ENCODE measurements at places on chromosomes 2 and 18.

DNA sequence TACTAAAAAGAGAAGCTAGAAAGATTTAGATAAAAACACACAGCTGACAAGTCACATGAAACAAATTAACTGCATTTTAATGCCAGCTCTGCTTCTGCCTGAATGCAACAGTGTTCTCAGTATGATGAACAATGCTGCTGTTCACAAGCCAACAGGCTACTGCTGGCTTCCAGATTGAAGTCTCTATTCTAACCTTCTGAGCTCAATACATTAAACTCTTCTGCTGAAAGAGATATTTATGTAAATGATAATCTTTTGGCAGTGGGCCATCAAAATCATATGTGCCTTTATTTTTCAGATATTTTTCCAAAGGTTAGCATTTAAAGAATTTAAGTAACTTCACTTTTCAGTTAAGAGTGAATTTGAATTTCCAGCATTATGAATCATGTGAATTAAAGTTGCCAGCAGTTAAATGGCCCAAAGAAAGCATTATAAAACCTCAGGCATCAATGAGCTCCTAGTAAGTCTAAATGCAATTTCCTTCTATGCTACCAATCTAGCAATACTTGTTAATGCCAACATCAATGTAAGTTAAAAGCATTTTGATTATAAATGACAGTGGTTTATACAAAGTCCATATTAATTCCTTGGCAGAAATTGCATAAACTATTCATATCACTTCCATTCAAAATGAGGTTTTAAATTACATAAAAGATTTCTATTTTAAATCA, 72.4 kb downstream of the ID2 start:
- no peak for DNase-seq

DNA sequence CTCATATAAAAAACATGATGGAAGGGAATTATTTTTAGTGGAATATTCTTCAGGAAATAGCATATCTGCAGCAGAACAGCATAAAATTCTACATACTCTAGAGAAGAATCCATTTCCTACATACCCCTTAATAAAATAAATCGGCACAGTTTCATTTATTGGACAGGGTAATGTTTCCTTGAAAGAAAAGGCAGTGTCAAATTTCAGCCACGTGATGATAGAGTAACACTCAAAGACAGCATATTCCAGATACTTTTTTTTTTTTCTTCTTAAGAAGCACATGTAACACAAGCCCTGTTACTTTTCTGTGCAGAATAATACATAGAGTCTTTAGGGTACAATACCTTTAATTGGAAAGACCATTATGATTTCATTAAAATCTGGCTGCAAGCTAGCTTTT, 204.4 kb downstream of the SRBD1 start:
- no peak for DNase-seq

DNA sequence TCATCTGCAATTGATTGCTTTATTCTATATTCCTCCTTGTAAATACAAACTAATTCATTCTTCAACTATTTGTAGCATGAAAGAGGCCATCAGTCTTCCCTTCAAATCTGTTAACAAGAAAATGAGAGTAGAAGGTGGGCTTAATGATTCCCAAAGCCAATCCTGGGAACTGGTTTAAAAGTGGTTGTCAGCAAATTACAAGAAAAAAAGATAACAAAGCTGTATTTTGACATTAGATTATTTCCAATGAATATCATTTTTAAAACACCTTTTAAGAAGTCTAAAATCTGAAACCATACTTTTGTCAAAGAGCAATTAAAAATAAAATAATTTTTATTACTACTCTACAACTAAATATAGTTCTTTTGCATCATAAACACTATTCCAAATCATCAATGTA, 139.2 kb downstream of the DYM start:
- no peak for DNase-seq

- no peak for DNase-seq
These were observed 147.8 kb upstream of the MMADHC start for GRCh38 chr2:149735237-149735958.

DNA sequence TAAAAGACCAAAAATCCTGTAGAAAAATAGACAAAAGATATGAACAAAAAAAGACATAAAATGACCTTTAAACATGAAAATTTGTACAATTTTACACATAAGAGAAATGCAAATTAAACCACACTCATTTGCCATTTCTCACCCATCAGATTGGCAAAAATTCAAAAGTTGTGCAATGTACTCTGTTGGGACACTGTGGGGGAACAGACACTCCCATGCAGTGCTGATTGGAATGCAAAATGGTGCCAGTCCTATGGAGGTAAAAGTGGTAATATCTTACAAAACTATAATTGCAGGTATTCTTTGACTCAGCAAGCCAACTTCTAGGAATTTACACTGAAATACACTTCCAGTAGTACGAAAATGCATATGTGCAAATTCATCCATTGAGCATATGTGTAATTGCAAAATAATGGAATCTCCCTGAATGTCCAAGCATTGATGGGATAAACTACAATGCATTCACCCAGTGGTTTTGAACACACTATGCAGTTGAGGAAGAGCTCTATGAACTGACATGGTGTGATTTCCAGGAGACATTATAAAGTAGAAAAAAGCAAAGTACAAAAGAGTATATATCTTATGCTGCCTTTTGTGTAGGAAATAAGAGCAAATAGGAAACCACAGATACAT, 201.8 kb upstream of the ZNF521 start:
- no peak for DNase-seq

DNA sequence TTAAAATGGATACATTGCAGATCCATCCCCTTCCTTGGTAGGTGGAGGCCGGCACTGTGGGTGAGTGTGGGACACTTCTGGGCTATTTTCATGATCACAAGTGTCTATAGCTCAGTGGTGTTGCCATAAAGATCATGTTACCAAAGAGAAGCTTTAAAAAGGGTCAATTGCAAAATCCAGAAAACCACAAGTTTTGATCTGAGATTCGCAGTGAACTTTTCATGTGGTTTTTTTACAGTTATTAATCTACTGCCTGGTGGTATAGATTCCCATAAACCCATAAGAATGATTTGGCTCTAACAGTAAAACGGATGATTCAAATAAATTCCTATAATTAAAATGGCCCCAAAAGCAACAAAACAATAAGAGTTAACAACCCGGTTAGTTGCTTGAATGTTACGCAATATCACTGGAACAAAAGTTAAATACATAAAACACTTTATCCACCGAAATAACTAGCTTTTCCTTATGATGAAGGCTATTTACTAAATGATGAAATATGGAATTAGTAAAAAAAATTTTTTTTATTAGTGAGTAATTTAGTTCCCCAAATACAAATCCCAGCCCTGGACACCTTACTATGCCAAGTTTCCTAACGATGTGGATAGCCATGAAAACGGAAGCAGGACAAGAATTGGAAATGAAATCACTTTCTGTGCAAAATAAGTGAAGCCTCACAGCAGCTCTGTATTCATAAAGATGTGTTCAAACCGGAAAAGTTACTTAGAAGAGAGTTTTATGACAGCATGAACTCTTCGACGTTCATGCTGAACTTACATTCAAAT, 95.6 kb upstream of the THOC1 start:
- DNase-seq, result no peak

DNA sequence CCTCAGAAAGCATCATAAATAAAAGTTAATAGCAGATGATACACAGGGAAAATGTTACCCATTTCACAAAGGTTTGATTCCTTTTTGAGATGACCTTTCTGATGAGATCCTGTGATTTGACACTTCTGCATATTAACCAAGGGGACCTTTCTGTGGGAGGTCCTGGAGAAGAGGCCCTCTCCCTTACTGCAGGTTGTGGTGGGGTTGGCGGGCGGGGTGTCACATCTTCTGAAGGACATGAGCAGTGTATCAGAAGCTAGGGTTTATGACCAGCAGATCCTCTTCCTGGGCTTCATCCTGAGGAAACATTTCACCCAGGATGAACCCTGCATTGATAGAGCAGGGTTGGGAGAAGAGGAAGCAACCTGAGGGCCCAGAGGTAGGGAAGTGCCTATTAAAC, 37.2 kb upstream of the SCLY start:
- DNase-seq, result no peak

DNA sequence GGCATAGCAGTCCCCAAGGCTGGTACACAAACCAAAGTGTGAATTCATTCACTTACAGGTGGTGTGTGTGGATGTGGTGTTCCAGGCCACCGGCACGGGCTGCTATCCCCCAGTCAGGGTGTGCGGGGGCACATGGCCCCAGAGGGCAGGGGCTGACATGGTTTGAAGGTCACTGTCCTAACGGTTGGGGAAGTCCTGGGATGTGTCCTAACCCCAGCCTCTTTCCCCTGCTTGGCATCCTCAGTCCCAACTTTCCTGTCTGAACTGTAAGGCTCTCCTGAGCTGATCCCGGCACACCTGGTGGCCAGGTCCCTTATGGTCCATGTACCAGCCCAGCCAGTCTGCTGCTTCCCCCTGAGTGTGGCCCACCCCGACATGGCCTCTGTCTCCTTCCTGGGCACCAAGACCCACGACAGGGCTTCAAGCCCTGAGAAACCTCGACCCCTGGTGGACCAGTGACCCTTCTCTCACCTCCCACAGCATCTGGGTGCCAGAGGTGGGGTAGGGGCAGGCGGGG, 2.4 kb upstream of the TMEM185B start:
- DNase-seq, result no peak

- no peak for DNase-seq
These were observed 95.3 kb downstream of the CCDC93 start for GRCh38 chr2:117918608-117919007.

DNA sequence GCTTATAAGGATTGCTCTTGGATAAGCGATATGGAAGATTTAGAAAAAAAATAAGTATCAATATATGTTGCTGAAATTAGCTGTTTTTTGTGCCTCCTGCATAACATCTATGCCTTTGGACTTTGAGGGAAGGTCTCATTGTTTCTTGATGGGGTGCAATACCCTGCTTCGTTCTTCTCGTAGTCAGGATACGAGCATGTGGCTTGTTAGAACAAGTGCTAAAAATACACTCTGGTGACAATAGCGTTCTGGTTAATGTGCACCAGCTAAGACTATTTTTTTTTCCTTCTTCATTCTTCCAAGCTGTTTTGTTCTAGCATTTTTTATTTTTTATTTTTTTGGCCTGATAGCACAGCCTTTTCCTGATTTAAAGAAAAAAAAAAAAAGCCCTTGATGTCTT, 97.5 kb downstream of the ZNF407 start:
- DNase-seq, result no peak

DNA sequence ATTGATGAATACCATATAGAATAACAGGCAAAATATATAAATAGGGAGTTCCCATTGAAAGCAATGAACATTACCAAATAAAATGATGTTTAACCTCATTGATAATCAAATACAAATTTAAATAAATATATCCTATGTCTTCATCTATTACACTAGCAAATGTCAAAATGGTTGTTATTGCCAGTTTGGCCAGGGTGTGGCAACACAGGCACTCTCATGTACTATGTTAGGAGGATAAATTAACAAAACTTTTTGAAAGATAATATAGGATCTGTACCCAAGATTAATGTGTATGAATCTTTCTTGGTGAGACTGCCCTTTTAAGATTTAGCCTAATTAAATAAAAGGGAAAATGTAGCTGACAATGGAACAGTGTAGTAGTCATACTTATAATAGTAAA, 659.3 kb downstream of the ERBB4 start:
- DNase-seq, result no peak

DNA sequence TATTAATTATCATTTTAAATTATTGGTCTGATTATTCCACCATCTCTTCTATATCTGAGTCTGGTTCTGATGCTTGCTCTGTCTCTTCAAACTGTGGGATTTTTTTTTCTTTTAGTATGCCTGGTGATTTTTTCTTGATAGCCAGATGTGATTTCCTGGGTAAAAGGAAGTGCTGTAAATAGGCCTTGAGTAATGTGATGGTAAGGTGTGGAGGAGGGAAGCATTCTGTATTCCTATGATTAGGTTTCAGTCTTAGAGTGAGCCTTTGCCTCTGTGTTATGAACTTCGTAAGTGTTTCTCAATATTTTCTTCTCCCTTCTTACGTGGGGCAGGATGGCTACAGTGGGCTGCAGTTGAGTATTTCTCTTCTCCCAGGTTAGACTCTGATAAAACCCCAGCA, 103.0 kb downstream of the EHBP1 start:
- DNase-seq, result no peak

GRCh38 chr2:50529600-50530218, 502.2 kb downstream of the NRXN1 start:
- no peak for DNase-seq

GRCh38 chr2:168944065-168944464, 43.0 kb downstream of the G6PC2 start:
- no peak for DNase-seq

GRCh38 chr2:198400999-198401398, 596.6 kb downstream of the PLCL1 start:
- no peak for DNase-seq

GRCh38 chr2:169165791-169166190, 96.4 kb downstream of the DHRS9 start:
- DNase-seq, result no peak

DNA sequence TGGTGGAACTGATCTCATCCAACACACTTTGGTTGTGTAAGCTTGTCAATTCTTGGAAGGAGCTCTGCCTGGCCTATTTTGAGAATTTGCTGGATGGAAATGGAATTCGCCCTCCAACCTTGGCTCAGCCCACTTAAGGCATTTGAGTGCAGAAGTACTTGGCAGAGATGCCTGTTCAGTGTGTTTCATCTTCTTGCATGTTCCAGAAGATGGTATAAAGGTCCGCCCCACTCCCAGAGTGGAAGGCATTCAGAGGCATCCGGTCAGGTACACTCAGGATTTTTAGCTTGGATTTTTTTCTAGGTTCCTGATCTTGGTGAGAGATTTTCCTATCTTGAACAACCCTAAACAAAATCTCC, 61.3 kb upstream of the TXNDC2 start:
- DNase-seq, result no peak

- no peak for DNase-seq
These were observed 106.0 kb upstream of the PKDCC start for GRCh38 chr2:41941831-41942230.

DNA sequence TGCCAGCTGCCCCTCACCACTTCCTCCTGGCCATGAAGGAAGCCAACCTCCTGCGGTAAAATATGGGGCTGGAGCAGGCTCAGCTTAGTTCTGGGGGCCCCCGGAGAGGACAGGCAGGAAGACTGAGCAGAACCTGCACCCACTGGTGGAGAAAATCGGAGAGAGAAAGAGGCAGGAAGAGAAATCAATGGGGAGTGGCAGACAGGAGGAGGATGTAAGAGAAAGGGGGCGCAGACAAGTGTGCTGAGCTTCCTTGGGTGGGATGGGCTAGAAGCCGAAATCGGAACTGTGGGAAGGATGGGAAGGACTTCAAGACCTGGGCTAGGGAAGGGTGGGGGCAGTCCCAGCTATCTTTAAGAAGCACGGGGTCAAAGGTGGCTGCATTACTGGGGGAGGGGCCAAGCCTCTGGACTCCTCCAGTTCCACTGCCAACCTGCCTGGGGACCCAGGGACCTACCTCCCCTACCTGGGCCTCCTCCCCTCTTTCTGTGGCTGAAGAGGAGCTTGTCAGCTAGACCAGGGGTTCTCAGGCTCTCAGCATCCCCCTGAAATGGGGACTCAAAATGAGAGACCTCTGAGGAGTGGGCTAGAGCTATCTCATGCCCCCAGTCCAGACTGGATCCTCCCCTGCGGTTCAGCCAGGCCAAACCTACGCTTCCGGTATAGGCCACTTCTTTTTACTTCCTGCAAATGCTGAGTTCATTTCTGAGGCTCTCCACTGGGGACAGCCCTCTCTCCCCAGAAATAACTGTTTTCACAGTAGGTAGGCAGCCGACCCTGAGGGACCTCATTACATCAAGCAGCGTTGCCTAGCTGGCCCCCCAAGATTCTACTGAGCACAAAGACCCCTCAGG, 33.6 kb upstream of the B3GNT7 start:
- DNase-seq, result peak; percentile 8

GRCh38 chr18:63890237-63890949, 2.9 kb downstream of the SERPINB2 start:
- DNase-seq, result no peak

GRCh38 chr2:42498497-42498896, 4.7 kb upstream of the KCNG3 start:
- DNase-seq, result no peak
